Mesendoderm (in vitro differentiated cells): ENCODE measurements at places on chromosomes 3 and 15.

DNA sequence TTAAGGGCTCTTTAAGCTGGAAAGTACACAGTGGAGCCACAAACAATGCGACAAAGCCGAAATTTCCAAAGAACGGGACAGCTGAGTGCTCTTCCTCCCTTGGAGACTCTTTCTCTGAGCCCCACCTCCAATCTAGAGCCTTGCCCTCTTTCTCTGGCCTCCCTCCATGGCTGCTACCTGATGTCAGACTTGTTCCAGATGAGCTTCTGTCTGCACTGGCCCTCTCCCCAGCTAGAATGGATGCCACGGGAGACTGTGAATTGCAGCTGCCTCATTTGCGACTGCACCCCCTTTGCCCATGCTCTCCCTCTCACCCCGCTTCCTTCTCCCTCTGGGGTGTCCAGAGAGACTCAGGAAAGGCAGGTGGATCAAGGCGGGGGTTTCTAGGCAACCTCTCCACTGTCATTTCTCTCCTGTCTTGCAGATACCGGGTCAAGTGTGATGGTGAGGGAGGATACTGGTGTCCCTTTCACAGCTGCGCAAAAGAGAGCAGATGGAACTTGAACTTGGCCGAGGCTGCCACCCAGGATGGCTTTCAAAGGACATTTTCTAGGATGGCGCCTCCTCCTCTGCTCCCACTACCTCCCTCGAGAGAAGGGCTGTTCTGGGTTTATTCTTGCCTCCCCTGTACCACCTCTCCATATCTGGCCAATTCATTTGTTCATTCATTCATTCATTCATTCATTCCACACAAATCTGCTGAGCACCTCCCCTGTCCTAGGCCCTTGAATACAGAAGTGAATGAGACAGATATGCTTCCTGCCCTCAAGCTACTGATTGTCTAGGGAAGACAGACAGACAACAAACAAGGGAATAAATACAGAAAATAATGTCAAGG, 12.8 kb downstream of the ATP2B2 start:
- no peak for DNase-seq

DNA sequence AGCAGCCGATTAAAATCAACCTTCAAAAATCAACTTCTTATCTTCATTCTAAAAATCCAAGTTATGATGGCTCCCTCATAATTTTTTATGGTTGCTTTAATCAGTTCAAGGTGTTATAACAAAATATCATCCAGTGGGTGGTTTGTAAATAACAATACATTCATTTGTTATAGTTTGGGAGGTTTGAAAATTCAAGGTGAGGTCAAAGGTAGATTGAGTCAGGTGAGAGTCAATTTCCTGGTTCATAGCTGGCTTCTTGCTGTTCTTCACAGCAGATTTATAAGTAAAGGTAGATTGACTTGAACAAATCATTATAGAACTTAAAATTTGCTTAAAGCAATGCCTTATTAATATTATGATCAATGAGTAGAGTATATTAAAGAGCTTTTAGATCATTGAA, 192.8 kb downstream of the CADM2 start:
- no peak for DNase-seq

GRCh38 chr3:41726891-41727290, 235.0 kb downstream of the ULK4 start:
- DNase-seq: no peak

DNA sequence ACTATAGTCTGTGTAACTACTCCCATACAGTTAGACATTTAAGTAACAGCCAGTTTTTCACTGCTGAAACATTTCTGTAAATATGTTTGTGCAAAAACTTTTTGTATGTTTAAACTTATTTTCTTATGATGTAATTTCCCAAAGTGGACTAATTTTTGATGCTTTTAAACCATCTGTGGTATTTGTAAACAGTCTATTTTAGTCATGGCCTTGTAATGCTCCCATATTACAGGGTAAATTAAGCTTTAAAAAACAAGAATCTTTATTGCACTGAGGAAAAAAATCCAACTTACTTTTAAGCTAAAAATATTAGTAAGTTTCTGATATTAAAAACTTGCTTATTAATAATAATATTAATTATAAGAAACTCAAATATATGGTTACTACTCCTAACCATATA, 13.5 kb downstream of the CCDC14 start:
- no peak for DNase-seq

DNA sequence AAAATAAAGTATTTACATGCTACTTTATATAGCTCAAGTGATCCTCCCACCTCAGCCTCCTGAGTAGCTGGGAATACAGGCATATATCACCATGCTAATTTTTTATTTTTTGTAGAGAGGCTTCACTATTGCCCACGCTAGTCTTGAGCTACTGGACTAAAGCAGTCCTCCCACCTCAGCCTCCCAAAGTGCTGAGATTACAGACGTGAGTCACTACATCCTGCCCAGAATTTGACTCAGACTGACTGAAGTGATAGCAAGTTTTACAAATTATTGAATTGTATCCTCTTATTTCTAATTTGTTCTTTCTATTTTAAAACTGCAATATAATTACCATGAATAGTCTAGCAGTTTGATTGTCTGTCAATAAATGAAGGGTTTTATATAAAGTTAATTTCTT, 210.3 kb upstream of the CGNL1 start:
- no peak for DNase-seq

DNA sequence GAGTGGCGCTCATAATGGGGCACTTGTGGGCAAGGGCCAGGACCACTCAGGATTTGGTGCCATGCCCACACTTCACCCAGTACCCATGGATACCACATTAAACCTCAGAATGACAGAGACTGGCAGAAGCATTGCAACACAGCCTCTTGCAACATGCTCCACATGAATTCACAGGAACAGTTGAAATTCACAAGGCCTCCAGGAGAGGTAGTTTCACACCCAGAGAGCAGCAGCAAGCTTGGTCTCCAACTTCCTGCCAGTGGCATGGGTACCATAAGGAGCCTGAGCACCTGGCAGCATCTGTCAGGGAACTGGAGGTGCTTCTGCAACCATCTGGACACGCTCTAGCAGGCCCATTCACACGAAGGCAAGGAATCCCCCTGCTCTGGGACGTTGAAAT, 101.0 kb downstream of the OSBPL10 start:
- peak; percentile 58 for DNase-seq
